ENCODE measurements at places on chromosomes 4 and X.

GRCh38 chr4:182145334-182145905 is 97.8 kb upstream of the TENM3 start:
- DNase-seq: no peak

DNA sequence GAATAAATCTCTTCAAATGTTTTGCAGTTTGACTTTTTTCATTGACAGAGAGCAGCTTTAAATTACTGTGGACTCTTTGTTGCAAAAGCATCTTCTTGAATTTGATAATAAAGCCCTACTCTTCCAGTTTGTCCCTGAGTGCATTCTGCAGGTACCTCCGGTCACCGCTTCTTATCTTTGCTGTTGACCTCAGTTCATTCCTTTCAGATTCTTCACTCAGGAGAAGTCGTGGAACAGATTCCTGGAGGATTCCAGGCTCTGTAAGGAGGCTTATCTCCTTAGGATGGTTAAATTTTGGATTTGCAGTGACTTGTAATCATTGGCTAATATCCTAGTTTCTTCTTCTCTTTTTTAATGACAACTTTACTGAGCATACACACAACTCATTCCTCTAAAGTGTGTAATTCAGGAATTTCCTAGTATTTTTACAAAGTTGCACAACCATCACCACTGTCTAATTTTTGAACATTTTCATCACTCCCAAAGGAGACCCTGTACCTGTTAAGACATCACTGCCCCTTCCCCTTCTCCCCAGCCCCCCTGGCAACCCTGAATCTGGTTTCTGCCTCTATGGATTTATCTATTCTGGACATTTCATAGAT is 22.0 kb downstream of the TBL1X start:
- no peak for DNase-seq

DNA sequence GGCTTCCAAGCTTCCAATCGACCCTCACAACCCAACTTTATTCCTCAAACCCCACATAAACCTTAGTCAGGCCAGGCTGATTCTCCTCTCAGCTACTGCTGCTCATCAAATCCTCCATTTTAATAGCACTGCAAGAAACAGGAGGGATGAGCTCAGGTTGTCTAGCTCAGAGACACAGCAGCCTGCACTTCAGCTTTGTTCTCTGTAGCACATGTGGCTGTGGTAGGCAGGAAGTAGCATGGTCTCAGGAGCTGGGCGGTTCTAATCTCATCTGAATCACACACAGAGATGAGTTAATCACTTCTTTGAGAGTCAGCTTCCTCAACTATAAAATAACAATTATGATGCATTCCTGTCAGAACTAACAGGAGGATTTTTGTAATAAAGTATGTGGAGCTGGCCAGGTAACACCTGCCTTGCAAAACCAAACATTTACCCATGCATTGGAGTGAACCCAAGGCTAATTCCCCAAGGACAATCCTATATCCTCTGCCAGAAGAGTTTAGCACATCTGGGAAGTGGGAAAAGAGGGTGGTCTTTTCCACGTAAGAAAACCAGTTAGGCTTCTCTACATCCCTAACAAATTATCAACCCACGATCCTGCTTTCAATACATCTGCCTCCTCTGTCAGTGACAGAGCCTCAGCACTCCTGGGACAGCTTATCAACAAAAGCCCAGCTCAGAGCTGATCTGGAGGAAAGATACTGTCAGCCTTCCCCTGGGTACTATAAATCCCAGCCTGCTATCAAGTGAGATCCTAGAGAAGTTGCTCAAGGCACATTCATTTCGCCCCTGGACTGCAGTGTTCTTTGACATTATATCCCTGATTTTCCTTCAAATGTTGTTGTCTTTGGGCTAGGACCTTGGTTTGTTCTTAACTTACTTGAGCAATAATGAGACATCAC is 32.8 kb downstream of the ELOVL6 start:
- peak; percentile 39 for DNase-seq

GRCh38 chr4:24067367-24068193 is 177.7 kb upstream of the PPARGC1A start:
- peak; percentile 35 for DNase-seq

GRCh38 chr4:165627128-165627527 is 245.9 kb upstream of the TLL1 start:
- peak; percentile 27 for DNase-seq

GRCh38 chr4:185416955-185417354 is 8.8 kb downstream of the UFSP2 start:
- no peak for DNase-seq

DNA sequence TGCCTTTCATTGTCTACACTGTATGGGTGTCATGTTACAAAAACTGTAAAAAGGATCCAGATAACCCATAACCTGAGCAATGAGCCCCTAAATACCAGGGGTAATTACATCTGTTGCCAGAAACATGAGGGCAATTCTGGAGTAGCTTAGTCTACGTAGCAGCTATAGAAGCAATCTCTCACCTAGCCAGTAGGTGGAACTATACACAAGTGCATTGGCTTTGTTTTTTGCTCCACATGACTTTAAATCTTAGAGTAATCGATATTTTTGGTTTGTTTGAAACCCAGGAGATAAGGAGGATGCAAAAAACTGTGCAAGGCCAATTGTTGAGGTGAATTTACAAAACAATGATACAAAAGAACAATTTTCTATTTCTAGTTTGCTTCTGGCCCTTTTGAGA is 57.5 kb downstream of the GPR82 start:
- peak; percentile 60 for DNase-seq

DNA sequence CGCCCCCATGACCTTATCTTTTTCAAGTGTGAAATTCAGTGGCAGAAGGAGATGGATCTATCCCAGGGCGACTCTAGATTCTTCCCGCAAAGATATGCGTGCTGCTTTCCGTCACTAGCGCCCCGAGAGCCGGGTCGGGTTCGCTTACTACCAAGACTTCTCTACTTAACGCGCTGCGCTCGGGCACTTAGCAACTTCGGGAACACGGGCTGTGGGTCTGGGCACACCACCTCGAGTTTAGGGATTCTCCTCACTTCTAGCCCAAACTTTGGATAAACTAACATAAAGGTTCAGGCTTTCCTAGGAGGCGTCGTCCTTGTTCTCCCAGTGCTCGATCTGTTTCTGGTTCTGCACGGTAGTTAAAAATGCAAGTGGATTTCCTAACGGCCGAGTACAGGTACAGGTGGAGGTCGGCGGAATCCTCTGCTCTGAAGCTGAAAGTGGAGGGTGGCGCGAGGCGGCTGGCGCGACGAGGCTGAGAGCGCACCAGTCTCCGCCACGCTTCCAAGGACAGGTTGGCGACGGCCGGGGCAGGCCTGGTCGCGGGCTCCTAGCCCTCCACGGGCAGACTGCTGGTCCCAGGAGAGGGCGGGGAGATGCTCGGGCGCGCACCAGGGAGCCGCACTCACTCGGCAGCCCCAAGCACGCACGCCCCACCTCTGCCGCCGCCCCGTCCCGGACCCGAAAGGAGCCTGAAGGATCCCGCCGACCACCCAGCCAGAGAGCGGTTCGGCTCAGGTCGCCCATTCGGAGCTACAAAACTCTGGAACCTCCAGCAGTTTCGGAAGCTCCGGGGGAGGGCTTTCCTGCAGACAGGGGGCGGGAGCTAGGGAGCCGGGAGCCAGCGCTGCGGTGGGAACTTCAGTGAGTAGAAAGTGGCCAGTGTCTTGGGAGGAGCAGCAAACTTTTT is 100.8 kb upstream of the TENM3 start:
- peak; percentile 32 for DNase-seq

- DNase-seq: no peak
These were observed 1.4 kb upstream of the CEP135 start for GRCh38 chr4:55947254-55947882.

GRCh38 chrX:40720339-40720738 is 15.0 kb downstream of the MED14 start:
- no peak for DNase-seq

GRCh38 chrX:122817321-122817955 is 366.6 kb upstream of the GRIA3 start:
- no peak for DNase-seq

GRCh38 chrX:10165580-10166247 is 8.9 kb downstream of the CLCN4 start:
- no peak for DNase-seq

- DNase-seq: no peak
These were observed 240.1 kb upstream of the CTSO start for GRCh38 chr4:156193800-156194199.

DNA sequence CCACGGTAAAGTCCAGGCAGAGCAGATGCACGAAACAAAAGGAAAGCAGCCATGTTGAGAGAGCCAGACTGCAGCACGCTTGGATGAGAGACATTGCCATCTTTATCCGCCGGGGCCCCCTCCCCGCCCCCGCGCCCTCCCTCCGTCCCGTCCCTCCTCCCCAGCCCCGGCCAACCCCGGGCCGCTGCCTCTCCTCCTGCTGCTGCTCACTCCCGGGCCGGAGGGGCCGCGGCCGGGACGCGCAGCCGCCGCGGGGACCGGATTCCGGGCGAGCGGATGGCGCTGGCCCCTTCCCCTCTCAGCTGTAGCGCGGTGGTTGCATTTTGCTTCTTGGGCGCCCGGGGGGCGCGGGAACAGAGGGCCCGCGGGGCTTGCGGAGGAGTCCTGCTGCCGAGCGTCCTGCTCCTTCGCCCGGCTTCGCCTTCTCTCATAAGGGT is 542 bp downstream of the RNF150 start:
- peak; percentile 20 for DNase-seq

DNA sequence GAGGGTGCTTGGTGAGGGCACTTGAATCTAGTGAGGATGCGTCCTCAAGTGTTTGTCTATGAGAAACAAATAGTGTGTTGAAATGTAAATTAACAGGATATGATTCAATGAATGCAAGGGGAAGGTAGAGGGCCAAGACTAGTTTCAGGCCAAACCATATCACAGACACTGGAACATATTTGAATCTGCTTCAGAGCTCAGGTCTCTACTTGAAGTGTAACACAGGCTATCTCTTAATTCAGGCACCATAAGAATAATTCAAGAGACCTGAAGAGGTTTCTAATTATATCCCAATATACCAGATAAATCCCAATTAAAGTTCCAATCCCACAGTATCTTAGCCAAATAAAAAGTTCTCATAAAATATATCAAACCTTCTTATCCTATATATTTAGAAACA is 146.5 kb upstream of the INTU start:
- no peak for DNase-seq

- no peak for DNase-seq
These were observed 2.4 kb upstream of the FGFRL1 start for GRCh38 chr4:1008840-1009541.

- no peak for DNase-seq
These were observed 133.4 kb downstream of the RTL9 start for GRCh38 chrX:110491846-110492620.

- DNase-seq: no peak
These were observed 13.2 kb downstream of the HS3ST1 start for GRCh38 chr4:11415409-11416070.

DNA sequence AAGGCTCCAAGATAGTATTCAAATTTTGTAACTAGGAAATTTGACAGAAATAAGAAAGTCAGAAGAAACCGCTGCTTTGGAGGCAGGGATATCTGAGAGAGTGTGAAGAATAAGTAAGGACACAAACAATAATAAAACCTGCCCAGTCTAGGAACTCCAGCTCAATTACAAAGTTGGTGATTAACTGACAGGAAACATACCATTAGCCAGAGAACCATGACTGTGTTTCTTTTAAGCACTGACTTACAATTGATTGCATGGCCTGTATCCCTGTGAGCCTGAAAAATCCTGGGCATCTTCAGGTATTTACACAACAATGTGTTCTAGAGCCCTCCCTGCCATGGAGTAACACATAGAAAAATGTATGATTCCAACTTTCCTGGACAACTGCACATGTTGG is 127.4 kb downstream of the GRIA3 start:
- DNase-seq: no peak

- no peak for DNase-seq
These were observed 259.2 kb downstream of the MAPK10 start for GRCh38 chr4:86100539-86101215.

GRCh38 chrX:132532097-132532496 is 43.3 kb upstream of the MBNL3 start:
- DNase-seq: no peak

GRCh38 chr4:181301735-181302710 is 941.2 kb upstream of the TENM3 start:
- DNase-seq: peak; percentile 3

- DNase-seq: no peak
These were observed 49.5 kb downstream of the HELQ start for GRCh38 chr4:83405844-83406816.

- no peak for DNase-seq
These were observed 37.3 kb upstream of the NMU start for GRCh38 chr4:55673424-55673823.

All from fibroblast of pulmonary artery (primary cell).